ENCODE measurements at places on chromosomes 11 and 22.

DNA sequence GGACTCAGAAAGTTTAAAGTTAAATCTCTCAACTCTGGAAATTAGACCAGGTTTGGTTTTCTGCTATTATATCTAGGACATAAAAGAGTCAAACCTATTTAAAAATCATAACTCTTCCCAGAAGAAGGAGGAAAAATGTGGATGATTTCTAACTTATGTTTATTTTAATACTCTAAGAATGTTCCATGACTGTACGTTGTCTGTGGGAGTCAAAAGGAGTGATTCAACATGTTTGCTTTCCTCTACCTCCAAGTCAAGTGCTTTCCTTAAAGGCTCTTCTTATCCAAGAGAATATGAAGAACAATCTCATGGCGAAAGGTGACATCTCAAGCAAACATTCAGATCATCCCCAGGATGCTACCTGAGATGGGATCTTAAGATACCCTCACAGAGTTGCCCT is 21.6 kb downstream of the OR51E1 start:
- no peak for DNase-seq

GRCh38 chr22:23110922-23111527 is 30.8 kb downstream of the RSPH14 start:
- DNase-seq: no peak

DNA sequence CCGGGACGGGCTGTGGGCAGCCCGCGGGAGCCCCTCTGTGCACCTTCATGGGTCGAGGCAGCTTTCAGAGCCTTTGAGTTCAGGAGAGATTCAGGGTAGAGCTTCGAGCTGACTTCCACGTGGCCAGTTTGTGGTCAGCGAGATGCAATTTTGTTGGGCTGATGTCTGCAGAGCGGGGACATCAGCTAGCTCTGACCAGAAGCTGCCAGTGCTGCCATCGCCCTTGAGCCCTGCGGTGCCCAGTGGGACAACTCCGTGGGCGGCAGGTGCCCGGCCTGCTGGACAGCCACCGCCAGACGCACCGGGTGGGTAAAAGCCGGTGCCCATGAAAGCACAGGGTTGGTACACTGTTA is 719 bp downstream of the TALDO1 start:
- DNase-seq: no peak

DNA sequence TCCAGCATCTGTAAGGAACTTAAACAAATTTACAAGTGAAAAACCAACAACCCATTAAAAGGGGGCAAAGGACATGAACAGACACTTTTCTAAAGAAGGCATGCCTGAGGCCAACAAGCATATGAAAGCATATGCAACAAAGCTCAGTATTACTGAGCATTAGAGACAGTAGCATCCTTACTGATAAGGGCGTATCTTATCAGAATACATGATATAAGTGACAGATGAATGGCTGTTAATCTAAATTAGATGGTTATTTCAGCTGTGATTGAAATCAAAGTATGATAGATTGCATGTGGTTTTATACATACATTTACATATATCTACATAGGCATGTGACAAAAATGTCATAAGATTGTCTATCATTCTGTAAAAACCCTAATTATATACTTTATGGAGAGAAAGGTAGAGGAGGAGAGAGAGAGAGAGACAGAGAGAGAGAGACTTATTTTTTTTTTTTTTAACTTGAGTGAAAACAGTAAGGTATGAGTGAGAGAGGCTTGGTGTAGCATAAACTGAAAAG is 1240.7 kb downstream of the FAM181B start:
- DNase-seq: no peak

DNA sequence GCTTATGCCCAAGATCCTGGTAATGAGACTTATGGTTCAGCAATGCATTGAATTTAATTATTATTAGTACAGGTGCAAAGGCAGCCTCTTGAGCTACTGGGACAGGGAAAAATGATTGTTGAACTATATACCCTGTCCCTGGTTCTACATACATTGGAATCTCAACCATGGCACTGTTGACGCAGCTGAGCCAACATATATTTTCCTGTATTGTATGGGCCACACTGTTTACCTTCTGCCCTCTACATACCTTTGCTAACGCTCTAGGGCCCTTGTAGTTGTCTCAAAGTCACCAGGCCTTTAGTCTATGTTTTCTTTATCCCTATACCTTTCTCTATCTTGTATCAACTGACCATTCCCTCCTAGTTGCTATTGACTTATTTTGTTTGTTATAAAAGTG is 22.6 kb downstream of the KREMEN1 start:
- DNase-seq: no peak

DNA sequence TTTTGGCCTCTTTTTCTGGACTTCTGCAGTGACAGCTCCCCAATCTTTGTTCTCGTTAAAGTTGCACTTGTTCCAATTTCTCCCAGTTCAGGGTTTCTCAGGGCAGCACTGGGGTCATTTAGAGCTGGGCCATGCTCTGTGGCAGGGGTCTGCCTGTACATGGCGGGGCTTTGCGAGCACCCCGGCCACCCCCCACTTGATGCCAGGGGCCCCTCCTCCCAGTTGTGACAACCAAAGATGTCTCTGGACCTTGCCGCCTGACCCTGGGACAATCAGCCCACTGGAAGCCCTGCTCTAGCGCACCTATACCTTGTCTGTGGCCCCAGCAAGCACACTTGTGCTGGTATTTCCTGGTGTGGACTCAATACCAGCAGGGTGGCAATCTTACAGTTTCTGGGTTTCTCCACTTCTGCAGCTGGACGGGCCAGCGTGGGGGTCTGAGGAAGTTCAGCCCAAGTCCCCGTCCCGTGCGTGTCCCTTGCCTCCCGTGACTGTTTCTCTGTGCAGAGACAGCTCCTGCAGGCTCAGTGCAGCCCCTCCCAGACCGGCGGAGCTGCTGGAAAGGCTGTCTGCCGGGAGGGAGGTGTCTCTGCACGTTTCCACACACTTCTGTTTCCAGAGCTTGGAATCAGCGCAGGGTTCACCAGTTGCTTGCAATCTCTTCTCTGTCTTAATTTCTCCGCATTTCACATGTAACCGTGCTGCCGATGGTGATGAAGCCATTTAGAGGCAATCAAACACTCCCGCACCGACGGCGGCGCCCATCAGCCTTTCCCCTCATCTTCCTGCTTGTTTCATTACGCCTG is 1328.9 kb downstream of the BRD1 start:
- no peak for DNase-seq

DNA sequence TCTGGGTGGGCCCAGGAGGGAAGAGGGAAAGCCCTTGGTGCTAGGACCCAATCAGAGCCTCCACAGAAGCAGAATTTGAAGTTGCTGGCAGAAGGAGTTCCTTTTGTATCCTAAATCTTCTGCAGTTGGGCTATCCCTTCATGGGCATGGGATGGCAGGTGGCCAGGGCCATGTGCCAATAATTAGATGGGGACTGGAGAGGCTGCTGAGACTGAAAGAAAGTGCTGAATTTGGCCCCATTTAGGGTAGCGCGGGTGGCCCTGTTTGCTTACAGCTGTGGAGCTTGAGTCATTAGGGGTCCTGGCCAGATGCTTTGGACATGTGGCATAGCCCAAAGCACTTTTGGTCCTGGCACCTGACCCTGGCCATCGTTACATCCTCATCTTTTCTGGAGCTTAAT is 27.1 kb downstream of the PARVA start:
- no peak for DNase-seq

- no peak for DNase-seq
These were observed 43.0 kb downstream of the MMP20 start for GRCh38 chr11:102582140-102582539.

GRCh38 chr11:73176145-73176873 is 34.2 kb upstream of the FCHSD2 start:
- no peak for DNase-seq

DNA sequence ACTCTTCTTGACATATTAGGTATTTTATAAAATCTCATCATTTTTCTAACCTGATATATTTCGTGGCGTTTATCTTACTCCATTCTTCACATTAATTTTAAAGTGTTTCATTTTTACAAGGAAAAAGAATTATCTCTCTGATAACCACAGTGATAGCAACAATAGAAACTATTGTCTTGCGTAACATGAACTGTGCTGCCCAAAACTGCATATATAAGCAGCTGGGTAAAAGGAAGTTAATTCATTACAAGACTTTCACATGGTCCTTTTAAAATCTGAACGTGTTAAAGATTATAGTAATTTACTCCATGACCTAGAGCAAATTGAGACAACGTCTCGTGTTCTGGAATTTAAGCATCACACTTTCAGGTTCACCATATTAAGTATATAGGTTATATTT is 210.4 kb upstream of the GRIA4 start:
- no peak for DNase-seq

DNA sequence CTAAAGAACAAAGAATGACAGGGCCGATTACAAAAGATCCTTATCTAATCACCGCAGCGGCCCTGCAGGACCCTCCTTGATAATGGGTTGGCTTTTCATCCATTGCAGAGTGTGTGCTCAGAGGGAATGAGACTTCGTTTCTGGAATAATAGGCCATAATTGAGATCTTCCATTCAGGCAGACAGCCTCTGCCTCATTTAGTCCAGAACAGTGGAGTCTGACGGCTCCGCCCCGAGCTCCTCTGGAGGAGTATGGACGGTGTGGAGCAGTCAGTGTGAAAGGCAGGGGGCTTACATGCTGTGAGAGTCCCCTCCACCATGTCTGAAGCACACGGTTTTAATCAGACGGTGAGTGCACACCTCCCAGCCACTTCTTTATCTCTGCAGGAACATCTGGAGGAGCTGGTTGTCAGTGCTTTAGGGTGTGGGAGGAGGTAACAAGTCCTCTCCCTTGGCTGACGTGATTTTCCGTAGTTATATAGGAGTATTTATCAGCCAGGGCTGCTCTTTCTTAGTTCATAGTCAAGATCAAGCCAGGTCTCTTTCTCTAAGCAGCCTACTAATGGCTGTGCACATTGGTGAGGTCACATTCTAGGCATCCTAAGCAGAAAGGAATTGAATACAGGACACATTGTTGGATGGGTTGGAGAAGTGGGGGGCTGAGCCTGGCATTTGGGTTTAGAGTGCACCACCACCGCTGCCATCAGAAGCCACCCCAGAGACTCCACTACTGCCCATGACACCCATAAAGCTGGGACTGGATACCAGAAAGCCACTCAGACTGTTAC is 1477.9 kb downstream of the TBC1D22A start:
- no peak for DNase-seq

DNA sequence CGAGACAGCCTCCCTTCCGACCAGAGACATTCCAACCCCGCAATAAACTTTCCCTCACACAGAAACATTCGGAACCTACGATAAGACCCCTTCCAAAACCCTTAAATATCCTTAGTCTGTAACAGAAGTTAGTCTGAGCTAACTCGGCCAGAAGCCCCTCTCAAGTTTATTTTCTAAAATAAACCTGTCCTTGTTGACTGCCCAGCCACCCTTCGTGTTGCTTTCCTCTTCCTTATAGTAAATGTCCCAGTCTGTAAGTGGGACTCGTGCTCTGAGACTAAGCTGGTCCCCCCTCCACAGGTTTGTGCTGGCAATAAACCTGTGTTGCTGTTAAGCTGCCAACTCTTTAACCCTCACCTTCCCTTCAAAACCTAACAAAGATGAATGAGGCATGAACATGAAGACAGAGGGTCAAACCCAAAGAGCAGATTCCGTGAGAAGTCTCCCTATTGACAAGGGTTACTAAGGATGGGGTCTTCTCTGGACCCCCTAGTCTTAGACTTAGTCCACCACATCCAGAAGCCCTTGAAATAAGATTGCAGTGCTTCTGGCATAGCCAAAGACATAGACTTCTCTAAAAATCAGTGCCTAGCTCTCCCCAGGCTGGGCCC is 18.2 kb downstream of the MIF start:
- DNase-seq: no peak

- DNase-seq: no peak
These were observed 565.8 kb upstream of the LRRC4C start for GRCh38 chr11:42025121-42025803.

DNA sequence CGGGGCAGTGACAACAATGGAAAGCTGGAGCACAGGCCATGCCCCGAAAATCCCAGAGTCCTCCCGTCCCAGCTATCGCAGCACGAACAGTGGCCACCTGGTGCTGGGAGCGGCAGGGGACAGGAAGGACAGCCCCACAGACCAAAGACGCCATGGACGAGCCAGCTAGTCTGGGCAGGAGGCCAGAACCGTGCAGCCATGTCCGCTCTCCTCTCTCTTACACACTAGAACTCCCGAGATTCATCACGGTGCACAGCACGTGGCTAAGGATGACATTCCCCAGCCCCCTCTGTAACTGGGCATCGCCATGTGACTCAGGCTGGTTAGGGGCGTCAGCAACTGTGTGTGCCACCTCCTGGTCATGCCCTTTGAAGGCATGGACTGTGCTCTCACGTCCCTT is 4.6 kb downstream of the CDPF1 start:
- no peak for DNase-seq

GRCh38 chr11:89508544-89508943 is 17.4 kb upstream of the NOX4 start:
- DNase-seq: no peak

DNA sequence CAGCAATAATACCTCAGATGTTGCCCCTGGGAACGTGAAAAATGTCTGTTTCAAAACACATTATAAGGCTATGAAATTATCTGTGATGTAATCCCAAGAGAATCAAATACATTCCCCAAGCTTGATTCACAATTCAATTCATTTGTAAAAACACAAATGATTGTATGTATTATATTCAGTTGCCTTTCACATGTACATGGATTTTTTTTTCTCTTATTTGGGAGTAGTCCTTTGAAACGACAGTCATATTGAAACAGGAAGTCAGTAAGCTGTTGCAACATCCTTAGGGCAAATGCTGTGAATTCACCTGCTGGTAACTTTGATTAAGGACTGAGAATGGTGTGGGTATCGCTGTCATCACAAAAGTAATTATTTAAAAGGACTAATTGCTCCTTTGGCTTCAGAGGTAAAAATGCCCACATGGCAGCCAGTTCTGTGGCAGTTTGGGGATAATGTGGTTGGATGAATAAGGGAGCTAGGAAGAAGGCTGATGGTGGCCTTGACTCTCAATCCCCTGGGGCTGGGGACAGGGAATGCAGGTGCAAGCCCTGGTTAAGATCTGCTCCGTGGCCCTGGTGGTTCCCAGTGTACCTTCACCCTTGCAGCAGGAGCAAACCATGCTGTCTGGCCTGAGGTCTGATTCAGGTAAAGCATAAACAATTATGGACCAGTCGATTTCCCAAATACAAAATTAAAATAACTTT is 13.2 kb downstream of the EHF start:
- DNase-seq: no peak

DNA sequence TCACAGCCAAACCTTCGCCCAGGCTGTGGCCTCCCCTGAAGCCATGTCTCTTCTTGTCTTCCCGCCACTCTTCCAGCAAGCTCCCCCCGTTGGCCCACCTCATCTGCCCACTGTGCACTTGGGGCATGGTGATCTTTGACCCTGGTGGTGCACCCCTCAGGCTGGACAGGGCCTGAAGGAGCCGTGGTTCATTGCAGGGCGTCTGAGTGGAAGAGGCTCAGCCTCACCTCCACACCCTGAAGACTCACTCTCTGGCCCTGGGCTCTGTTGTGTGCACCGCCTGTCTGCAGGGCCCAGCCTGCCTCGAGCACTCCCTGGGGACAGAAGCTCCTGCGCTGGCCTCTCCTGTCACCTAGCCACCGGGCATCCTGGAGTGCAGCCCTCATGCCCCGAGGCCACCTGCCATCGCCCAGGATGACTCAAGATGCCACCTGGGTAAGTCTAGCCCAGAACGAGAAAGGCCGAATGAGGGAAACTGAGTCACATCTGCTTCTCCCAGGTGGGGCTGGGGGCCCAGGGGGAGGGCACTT is 40.8 kb upstream of the PPARA start:
- no peak for DNase-seq

- DNase-seq: no peak
These were observed 7.6 kb downstream of the SCYL1 start for GRCh38 chr11:65532388-65533064.

GRCh38 chr11:66593303-66593635 is 284 bp downstream of the CCS start:
- no peak for DNase-seq

Data from retinal pigment epithelial cell (primary cell).